ENCODE measurements at places on chromosomes 2 and 18.

DNA sequence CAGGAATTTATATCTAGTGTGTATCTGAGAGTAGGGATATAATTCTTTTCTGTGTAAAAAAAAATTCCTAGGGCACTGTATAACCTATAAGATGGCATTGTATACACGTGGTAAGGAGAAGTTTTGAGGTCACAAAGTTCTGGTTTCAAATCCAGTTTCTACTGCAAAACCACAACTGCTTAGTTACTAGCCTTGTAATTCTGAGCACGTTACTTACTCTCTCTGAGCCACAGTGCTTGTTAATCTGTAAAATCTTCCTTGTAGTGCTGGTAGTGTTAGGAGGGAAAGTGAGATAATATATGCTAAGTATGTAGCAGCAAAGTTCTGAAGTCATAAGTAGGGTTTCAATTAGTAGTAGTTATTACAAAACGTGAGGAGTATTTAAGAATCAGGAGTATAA, 175.4 kb downstream of the SATB2 start:
- no peak for DNase-seq

DNA sequence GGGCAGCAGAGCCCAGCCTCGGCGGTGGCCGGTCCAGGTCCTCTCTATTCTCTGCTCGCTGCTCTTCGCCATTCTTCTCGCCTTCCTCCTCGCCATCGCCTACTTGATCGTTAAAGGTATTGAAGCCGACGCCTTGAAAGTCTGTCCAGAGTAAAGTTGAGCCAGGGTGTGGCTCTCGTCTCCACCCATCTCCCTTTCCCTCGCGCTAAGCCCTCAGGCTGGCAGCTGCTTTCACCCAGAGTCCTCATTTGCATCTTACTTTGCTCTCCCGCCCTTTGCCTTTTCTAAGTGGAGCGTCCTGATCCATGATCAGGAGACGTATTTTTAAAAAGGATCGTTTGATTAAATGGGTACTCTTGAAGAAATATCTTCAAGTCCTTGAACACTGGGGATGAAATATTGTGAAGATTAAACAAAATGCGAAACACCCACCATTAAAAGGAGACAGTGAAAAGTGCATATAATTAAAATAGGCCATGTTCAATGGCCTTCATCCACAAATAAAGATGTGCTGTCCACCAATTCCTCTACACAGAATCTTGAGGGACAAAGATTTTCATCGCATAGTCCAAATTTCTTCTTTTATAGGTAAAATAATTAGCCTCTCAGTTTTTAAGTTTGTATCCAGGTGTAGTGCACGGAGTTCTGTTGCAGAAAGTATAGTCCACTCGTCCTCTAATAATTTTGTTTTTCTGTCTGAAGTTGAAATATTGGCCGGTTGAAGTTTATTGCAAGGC, 657 bp downstream of the ARL6IP6 start:
- no peak for DNase-seq

- no peak for DNase-seq
Observed at GRCh38 chr2:158779621-158780020, 15.5 kb upstream of the DAPL1 start.

DNA sequence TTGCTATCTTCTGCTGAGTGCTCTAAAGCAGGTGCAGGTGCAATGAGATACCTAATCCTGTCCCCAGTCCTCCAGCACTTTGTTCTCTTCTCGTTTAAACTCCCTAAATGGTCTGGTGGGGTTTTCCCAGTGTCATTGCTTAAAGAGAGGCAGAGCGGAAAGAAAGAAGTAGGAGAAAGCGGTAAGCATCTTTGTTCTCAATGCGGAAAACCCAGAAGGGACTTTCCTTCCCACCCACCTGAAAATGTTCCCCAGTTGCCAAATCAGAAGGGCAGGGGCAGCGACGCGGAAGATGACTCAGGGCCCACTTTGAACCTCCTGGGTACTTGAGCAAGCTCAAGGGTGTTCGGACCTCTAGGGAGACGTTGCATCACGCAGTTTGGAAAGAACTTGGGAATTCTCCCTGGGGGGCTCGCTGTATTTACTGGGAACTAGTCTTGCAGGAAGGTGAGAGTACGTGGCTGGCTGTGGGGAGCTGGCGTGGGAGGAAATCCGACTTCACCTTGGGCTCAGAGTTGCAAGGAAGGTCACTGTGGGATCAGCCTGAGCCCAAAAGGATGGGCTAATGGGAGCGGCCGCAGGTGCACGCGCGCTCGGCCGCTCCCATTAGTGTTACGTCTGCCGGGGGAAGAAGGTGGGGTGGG, 589 bp upstream of the SGPP2 start:
- no peak for DNase-seq

- no peak for DNase-seq
Observed at GRCh38 chr2:126839796-126840195, 58.9 kb upstream of the TEX51 start.

Measured in non-pigmented ciliary epithelial cell (primary cell).